ENCODE measurements at places on chromosomes 12 and 14.

- no peak for DNase-seq
Measured at GRCh38 chr12:130878193-130879185, 6.6 kb downstream of the RAN start.

GRCh38 chr12:39012870-39013269 is 107.5 kb upstream of the CPNE8 start:
- no peak for DNase-seq

DNA sequence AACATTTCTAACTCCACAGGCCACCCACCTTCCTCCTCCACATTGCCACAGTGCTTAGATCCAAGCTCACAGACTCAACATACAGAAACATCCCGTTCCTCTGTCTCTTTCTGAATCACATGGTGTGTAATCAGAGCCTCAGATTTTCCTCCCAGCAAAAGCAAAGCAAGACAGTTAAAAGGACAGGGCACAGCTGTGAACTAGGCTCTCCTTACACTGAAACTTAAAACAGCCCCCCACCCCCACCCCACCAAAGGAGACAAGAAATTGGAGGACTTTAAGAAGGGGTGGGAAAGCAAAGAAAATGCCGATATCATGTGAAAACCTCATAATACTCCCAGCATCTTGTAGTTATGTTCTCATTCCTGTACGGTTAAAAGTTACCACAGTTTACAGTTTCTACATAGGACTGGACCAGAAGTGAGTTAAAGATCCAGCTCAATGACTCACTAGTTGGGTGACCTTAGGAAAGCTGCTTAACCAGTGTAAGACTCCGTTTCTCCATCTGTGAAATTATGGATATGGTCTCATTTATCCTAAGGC is 4.8 kb downstream of the YBX3 start:
- no peak for DNase-seq

GRCh38 chr12:65464930-65465329 is 186.4 kb downstream of the MSRB3 start:
- DNase-seq, result no peak

- DNase-seq, result no peak
Measured at GRCh38 chr12:111993292-111994150, 19.4 kb downstream of the TMEM116 start.

GRCh38 chr12:92604786-92605185 is 98.0 kb upstream of the PLEKHG7 start:
- DNase-seq, result no peak

Data from stimulated activated CD4-positive, alpha-beta T cell treated with anti-CD3 and anti-CD28 coated beads, Interleukin-2, amount 100 ng/mL, for 24 hours (primary cell).